ENCODE measurements at places on chromosomes 5 and 9.

DNA sequence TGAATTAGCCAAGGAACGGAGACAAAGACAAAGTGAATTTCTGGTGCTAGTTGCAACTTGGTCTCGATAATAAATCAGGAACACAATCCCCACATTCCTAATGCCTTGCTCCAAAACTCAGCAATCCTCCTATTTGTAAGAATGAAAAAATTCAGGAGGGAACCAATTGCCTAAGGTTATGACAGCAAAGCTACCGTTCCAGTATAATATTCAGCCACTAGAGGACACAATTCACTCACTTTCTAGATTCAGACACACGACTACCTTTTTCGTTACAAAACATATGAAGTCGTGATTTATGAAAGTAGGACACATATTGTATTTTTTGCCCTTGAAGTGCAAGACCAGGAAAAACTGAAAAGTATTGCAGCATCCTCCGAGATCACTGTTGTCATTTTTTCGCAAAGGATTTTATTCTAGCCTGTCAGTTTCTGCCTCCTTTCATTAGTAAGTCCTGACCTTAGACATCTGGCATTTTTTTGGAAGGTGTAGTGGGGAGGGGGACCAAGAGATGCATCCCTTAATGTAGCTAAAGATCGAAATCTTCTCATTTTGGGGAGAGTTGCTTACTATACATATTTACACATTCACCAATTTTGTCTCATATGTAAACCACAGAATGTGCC is 133.1 kb downstream of the DOCK8 start:
- peak; percentile 72 for DNase-seq

- DNase-seq = no peak
Observed at GRCh38 chr9:35313916-35314315, 152.1 kb downstream of the UNC13B start.

DNA sequence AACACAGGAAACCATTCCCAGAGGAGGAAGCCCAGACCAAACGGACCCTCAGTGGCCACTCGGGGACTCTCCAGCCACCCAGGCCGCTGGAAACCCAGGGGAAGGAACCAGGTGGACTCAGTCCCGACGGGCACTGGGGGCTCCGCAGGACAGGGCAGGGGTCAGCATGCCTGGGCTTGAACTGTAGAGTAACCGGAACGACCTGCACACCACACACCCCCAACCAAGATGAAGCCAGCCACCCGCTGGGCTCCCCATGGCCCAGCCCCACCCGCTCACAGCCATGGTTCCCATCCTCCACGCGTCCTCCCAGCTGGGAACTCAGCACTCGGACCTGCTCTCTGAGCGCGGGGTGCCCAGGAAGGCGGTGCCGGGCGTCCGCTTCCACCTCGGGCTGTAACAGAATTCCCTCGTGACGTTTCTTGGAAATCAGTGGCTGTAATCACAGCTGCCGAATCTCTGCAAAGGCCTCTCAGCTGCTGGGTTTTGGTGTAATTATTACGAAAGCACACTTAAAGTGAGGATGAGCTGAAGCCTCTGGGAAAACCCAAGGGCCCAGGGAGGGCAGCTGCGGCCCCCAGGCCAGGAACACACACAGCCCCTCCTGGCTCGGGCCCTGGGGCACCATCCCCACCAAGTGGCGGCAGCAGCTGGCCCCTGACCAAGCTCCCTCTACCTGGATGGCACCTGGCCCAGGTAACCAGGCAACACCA is 13.8 kb downstream of the NACC2 start:
- DNase-seq = no peak

- no peak for DNase-seq
Observed at GRCh38 chr5:134430001-134430569, 18.4 kb upstream of the CDKN2AIPNL start.
